Right atrium auricular region (tissue), 2 donors: ENCODE measurements at places on chromosomes 16 and 17.

- DNase-seq, result no peak
Observed at GRCh38 chr16:58498341-58499091, 1.4 kb upstream of the NDRG4 start.

DNA sequence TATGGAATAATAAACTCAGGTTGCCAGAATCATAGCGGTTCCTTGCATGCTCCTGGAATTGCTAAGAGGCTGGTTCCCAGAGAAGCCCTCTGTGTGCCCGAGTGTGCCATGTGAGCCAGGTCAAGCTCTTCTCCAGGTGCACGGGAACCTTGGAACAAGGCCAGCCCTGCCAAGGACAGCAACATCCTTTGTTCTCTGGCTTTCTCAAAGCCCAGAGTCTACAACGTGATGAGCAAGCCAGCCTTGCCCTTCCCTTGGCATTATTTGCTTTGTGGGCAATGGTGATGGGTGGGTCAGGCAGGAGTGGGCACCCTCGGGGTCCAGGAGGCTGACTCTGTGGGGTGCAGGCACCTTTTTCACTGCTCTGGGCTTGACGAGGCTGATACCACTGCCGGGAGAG lies 14.2 kb upstream of the SEC14L1 start:
- DNase-seq, result no peak

DNA sequence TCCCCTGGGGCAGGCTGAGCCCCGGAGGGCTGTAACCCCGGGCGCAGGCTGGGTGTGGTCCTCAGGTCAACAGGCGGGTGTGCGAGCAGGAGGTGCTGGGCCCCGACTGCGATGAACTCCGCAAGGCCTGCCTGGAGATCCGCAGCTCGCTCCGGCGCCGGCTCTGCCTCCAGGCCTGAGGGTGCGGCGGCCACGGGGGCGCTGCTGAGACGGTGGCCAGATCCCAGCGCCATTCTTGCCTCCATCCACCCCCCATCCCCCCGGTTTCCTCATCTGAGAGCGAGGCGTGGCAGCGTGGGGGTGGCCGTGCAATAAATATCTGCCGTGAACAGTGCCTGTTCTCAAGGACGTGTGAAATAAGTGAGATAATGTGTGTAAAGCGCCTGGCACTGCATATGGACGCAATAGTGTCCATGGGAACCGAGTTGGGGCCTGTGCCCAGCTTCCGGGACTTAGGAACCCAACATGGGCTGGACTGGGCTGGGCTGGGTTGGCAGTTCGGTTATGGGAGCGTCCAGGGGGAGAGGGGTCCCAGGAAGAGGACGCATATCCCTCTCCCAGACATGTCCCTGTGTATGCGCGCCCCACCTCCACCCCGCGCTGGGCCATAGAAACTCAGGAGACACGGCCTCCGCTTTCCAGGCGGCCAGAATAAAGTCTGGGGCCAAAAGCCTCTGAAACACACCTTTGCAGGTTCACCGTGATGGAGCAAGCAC lies 15.0 kb downstream of the ZNF213 start:
- DNase-seq, result peak; percentile 77

DNA sequence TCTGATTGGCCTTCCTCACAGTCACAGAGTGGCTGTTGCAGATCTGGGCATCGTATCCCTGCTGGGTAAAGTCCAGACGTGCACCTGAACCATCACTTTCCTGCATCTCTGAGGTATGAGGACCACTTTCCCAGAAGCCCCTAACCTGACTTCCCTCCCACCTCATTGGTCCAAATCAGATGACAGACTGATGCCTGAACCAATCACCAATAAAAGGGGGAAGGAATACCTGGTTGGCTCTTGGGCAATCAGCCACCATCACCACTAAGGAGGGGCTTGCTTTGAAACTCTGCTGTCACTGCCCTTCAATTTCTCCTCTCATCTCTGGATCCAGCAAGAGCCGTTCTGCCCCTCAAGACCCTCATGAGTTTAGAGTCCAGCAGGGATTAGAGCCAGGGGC lies 13.6 kb upstream of the WFDC1 start:
- DNase-seq, result no peak

GRCh38 chr16:12011565-12011964 lies 35.0 kb downstream of the SNX29 start:
- DNase-seq, result no peak

DNA sequence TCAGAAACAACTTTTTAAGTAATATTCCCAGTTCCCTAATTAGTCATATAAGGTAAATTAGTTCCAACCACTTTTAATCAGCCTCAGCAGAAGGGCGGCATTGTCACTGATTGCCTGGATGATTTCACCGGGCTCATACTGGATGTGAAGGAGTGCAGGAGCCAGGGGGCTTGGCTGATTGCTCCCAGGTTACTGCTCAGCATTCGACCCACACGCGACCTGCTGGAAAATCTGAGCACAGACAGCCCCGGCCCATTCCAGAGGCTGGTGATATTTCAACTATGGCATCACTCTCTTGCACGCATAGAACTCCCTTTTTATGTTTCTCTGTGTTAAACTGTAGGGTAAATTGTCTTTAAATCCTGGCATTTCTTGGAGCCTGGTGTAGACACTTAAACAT lies 34.2 kb downstream of the CPPED1 start:
- no peak for DNase-seq

DNA sequence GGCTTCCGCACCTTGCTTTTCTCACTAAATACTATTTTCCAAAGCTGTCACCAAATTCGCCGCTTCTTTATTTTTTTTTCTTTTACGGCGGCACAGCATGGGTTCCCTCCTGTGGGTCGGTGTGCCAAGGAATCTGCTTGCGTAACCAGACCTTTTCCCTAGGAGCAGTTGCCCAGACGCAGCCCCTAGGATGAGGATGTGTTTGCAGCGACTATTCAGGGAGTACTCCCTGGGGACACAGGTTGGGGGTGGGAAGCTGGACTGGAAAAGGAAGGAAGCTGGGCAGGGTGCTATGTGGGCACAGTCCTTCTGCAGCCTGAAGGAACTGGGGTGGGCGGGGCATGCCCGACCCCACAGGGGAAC lies 49.0 kb upstream of the ZCCHC14 start:
- DNase-seq, result no peak

- DNase-seq, result peak; percentile 67
Observed at GRCh38 chr17:72556944-72557826, 436.4 kb downstream of the SOX9 start.

DNA sequence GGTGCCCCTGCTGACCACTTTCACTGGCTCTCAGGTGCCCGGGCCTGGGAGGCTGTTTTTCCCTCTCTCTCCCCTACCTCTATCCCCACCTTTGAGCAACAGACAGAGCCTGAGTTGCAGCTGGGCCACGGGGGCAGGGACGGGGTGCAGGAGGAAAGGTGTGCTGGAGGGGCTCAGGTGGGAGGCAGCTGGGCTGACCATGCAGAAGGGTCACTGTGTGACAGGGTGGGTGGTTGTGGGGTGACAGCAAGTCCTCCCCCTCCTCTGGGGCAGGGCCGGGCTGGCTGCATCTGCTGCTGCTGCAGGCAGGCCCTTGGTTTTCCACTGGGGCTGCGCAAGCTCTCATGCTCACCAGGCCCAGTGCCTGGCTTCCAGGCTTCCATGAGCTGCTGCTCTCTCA lies 6.6 kb downstream of the ZNF319 start:
- DNase-seq, result no peak

DNA sequence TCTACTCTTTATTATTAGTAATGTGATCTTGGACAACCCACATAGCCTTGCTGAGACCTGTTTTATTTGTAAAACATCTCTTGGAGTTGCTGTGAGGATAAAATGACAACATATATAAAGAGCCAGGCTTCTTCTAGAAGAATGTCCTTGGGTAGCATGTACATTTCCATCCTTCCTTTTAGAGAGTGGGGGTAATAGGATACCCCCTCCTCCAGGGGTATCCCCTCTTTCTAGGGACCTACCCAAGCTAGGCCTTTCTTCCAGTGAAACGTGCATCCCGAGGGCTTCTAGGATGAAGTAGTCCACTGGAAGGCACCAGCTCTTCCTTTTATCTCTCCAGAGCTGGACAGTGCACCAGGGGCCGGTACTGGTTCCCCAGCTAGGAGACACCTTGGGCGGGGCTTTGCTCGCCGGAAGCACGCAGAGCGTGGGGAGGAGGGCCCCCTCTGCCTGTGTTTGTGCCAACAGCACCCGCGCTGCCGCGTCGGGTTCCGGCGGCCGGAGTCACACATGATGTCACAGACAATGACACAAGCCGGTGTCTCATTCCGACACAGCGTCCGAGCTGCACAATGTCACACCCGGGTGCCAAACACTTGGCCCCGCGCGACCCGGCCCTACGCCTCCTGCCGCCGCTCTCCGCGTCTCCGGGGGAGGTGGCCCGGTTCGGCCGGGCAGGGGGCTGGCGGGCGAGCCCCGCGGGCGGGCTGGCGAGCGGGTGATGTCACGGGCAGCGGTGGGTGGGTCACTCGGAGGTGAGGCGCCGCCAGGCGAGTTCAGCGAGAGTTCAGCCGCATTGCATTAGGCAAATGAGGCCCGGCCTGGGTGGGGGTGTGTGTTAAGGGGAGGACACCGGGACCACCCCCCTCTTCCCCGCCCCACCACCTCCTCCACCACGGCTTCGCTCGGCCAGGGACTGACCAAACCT lies 23.4 kb downstream of the GJD3 start:
- DNase-seq, result peak; percentile 99

DNA sequence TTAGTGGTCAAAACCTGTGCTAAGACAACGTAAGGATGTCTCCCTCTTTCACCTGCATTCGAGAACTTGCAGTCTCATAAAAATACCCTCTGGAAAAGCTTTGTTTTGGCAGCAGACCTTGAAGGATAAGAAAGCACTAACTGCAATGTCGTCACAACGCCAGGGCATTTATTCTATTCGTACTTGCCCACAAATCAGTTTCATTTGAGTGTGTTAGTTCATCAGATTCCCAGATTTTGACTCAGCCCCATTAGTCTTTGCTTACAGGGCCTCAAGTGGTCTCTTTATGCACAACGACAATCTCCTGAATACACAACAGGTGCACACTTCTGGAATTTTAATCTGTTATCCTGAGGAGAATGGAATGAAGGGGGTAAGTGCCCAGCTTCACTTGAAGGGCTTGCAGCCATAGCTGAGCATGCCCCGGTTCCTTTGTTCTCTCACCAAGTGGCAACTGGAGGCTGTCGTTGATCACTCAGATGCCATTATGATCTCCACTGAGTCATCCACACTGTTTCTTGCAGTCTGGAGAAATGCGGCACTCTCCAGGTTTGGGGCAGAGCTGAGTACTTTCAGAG lies 58.8 kb downstream of the CLEC19A start:
- DNase-seq, result no peak

DNA sequence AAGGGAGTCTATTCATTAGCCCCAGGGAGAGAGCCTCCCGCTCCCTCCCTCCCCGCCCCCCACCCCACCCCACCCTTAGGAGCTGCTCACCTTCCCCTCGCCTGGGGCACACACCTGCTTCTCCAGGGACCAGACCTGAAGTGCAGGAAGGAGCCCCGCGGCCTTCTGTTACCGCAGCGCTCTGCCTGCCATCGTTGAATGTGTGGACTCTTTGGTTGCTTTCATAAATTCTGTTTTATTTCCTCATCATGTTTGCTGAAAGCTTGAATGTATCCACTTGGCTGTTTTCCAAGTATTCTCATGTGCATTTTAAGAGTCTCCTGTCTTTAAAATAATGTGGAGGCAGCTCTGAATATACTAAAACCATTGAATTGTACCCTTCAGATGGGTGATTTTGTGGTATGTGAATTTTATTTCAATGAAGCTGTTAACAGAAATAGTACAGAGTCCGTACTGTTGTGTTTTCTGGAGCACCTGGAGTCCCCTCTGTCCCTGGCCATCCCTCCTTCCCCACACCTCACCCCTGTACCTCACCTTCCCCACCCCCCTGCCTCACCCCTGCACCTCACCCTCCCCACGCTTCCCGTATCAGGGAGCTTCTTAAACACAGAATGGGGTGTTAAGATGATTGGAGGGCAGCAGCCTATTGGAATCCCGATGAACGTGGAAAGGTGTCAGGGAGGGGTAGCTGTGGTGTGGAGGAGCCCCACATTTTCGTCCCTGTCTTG lies 25.5 kb downstream of the RAB11FIP3 start:
- DNase-seq, result no peak

DNA sequence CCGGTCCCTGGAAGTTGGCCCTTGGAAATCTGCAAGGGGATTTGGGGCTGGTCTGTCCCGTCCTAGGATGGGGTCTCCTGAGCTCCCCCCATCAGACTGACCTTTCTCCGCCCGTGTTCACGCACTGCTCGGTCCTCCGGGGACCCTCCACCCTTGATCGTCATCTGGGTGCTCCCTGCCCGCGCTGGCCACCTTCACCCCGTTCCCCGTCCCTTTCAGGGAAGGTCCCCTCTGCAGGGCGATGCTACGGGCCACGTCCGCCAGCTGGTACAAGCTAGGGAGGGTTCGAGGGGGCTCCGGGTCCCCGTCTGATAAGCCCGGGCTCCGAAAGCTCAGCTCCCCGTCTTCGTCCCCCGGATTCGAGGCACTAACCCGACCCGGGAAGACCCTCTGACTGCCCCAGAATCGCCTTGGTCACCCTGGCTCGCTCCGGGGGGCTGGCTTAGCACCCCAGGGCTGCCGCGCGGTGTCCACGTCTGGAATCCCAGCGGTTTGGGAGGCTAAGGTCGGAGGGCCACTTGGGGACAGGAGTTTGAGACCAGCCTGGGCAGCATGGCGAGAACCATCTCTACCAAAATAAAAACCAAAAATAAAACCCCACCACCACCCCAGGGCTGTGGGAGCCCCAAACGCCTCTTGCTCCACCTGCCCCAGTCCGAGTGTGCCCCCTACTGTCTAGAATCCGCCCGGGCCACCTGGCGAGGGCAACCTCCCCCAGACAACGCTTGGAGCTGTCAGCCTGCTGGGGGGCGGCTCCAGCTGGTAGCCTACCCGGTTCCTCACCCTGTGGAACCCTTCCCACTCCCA lies 1.1 kb upstream of the SLC43A2 start:
- peak; percentile 65 for DNase-seq
